ENCODE measurements at places on chromosomes 13 and 19.

DNA sequence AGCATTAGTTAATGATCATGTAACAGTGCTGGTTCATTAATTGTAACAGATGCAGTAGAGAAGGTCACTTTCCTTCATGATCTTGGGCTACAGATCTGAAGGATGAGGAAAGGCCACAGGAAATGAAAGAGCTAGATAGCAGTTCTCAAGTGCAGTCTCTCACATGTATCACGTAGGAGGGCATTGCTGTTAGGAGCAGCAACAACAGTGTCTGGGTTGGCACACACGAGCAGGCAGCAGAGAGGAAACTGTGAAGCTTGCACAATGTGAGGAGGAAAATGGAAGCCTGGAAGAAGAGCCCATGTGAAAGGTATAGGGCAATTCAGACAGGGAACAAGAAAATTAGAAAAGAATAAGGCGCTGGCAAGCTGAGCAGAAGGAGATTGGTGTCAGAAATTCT is 1741.5 kb downstream of the PCDH9 start:
- DNase-seq = no peak

DNA sequence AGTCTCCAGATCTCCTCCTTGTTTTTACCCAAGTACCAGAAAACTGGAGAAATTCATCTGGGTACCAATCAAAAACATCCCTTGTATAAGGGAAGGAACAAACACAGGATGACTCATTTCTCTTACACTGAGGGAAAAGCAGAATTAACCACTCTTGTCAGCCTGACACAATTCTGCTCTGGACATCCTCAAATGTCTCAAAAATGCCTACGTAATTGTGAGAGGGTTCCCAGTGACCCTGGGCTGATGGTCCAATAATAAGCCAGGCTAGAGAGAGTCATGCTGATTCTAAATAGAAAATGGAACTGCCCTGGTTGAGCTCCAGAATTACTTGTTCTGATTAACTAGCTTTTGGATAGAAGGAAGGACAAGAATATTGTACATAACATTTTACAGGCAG is 14.5 kb downstream of the ZNF708 start:
- no peak for DNase-seq

- peak; percentile 55 for DNase-seq
These were observed 1.7 kb downstream of the ANO8 start for GRCh38 chr19:17332677-17333581.

DNA sequence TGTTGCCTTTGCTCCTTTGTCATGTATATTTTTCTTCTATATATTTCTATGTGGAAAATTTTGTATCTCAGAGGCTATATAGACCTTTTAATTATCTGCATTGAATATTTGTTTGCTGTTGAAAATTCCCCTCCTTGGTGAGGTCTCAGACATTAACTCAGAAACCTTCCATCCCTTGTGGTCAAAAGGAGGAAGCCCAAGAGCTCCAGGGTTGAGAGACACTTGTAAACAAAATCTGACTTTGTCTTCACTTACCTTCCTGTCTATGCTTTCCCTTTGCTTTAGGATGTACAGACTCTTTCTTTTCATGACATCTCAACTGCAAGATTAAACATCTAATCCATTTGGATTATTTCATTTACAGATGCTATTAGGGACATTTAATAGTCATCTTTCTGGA is 157.5 kb downstream of the PCDH20 start:
- DNase-seq = no peak

GRCh38 chr19:13964776-13965175 is 12.5 kb downstream of the DCAF15 start:
- no peak for DNase-seq

DNA sequence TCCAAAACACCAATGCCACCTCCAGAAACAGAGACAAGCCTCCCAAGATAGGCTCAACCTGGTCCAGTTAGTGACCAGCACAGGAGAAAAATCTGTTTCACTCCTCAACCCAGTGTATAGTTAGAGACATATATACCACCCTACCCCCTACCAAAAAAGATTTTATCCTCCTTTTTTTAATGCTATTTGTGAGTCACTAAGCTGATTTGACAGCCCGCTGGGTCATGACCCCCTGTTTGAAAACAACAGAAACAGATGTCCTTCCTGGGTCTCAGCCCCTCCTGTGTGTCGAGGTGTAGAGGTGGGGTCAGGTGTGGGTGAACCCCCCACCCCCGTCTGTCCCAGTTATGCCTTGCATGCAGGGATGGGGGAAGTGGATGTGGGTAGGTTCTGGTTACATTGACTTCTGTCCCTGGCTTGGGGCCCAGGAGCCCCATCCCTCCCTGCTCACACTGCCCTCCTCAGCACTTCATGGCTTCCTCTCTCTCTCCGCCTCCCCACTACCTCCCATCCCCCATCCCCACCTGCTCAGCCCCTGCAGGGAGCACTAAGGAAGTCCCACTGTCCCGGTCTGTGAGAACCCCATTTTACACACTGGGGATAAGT is 14.0 kb upstream of the TOMM40 start:
- no peak for DNase-seq

GRCh38 chr13:79775830-79776229 is 294.9 kb downstream of the NDFIP2 start:
- DNase-seq = peak; percentile 7

DNA sequence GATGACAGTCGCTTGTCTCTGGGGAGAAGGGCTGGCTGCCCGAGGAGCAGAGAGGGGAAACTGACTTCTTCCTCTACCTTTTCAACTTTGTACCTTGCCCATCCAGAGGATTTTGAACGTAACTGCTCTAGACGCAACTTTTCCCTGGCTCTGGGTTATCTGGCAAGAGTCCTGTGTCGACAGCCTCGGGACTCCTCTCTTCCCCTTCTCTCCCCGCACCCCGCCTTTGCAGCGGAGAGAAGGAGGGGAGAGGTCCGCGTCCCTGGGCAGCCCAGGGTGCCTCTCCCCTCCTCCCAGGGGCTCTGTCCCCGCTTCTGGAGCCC is 574 bp downstream of the SH3GL1 start:
- no peak for DNase-seq

DNA sequence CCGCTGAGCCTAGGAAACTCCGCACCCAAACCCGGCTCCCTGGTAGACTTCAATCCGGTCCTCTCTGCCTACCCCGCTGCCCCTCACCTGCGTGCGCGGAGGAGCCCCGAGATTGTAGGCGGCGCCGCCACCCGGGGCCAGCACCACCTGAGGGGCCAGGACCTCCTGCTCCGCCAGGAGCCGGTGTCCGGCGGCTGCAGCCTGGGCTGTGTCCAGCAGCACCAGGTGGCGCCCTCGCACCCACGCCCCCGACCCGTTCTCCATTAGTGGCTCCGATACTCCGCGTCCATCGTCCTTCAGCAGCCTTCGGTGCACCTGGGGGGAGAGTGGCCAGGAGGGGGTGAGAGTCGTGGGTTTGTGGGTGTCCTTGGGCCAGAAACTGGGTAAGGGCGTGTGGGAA is 18.5 kb downstream of the MAN2B1 start:
- no peak for DNase-seq

DNA sequence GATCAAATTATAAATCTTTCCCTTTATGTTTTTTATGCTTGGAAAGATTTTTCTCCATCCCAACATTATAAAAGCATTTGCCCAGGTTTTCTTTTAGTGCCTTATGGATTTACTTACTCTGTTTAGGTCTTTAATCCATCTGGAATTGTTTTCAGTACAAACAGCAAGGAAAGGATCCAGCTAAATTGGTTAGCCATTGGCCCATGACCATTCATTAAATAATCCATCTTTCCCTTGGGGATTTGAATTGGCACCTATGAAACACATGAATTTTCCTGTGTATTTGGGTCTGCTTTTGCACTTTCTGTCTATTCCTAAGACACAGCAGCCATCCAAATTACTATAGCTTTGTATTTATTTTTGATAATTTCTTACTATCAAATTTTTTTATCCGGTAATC is 28.8 kb upstream of the SHKBP1 start:
- DNase-seq = no peak
